ENCODE measurements at places on chromosomes 2 and 18.

GRCh38 chr2:3399829-3400228 lies 20.3 kb downstream of the TRAPPC12 start:
- no peak for DNase-seq

DNA sequence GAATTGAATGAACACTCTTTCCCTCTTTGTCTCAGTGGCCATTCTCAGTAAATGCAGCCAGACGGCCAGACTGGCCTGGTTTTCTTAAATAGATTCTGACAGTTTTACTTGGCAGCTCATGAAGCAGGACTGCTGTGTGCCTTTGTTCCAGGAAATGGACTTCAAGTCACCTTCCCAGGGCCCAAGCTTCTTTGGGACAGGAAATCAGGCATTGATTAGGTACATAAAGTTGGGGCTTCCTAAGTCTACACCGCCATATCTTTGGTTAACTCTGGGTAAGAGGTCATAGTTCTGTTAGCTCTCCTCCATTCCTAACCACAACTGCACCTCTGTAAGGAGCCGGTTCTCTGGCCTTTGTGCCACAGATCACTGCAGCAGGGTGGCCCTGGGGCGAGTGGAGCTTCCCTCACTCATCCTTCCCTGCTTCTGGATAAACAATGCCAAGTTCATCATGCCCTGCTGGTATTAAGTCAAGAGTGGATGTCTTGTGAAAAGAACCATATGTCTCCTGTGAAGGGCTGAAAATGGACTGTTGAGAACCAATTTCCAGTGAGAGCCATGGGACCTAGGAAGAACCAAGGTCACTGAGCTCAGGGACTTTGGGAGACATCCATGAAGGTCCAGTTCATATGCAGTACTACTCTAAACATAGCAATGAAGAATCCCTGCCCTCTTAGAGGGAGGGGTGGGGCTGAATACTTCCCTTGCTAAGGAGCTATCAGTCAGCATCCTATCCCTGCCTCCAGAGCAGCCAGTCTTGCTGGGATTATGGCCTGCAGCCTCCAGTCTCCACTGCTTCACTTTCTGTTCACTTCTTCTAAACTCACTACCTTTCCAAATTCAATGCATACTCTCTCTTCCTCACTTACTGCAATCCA lies 122.6 kb upstream of the XPO1 start:
- no peak for DNase-seq

GRCh38 chr2:15934291-15934945 lies 5.9 kb upstream of the MYCN start:
- DNase-seq = no peak

DNA sequence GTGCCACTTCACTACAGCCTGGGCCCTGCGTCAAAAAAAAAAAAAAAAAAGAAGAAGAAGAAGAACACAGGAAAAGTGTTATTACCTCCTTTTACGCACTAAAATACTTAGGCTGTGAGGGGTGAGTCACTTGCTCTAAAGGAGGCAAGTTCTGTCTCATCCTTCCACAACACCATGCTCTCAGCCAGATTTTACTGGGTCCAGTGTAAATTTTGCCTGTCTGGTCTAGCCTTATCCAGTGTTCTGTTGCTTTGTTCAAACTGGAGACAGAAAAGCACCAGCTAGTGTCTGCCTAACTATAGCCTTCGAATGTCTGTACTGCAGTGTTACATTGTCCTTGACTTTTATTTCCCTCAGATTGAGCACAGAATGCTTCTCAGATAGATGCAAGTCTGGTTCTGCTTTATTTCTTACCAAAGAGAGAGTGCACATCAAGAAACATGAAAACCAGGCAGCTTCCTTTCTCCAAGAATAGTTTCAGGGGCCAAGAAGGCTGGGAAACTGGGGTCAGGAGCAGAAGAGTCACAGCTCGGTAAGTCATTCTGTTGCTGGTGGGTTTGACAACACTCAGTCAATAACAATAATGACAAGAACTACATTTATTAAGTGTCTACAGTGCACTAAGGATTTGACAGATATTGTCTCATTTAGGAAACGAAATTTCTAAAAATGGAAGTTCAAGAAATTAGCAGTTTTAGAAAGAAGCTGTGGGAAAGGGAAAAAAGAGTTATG lies 3.1 kb upstream of the MSGN1 start:
- DNase-seq = no peak

DNA sequence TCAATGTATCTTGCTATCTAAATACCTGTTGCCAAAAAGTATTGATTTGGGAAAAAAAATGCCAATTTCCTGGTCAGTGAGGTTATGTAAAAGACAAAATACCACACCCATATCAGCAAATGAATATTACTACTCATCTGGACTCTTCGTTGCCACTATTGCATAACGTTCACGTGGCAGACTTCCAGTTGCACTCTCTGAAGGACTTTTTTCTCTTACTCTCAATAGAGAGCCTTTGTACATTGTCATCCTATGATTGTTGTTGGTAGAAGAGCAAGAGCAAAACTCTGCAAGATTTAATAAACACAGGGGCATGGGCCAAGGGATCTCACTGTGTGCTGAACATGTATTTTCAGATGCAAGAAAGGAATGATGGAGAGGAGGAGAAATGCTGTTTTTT lies 689.8 kb downstream of the MBD2 start:
- DNase-seq = no peak

GRCh38 chr18:77433076-77433475 lies 183.4 kb downstream of the GALR1 start:
- DNase-seq = no peak

DNA sequence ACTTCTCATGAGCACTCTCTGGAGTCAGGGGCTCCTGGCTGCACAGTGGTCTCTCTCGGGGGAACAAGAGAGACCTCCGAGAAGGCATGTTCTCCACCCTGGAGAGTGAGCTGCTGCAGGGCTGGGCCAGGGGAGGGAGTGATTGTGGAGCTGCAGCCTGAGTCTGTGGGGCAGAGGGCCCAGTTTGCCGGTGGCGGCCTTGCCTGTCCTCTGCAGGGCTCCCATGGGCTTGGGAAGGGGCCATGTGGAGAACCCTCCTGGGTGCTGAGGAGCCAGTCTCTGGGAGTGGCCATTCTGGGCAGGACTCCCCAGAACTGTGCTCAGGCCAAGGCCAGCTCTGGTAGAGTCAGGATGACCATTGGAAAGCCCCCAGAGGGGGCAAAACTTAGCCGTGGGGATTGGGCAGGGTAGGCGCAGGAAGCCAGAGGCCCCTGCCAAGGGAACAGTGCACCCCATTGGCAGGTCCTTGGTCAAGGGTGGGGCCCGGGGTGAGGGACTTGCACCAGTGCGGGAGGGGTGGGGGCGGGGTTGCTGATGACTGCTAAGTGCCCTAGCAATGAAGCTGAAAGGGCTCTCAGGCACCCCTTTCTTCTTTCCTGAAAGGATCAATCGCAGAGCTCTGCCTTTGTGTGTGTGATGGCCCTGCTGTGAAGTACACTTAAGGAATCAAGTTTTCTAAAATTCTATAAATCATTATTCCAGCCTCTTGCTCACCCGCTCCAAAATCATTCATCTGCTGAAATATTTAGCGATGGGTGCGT lies 69.7 kb upstream of the BOD1L2 start:
- DNase-seq = no peak

DNA sequence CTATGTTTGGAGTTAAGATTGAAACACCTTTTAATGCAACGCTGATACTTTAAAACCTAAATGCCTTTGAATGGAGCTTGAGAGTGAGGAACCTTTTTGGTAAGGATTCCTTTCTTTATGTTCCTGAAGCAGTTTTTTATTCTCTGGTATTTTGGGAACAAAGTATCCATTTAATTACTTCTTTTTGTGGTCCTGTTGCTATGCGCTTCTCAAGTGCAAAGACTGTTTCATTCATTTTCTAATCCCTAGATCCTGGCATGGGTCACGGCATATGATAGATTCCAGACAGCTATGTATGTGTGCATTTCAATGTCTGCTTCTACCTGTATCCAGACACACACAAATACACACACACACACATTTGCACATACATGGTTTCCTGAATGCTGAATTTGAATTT lies 28.0 kb downstream of the TRPM8 start:
- DNase-seq = no peak

- DNase-seq = no peak
Measured at GRCh38 chr2:152335726-152336118, 748 bp downstream of the FMNL2 start.

GRCh38 chr2:19829672-19830071 lies 72.1 kb downstream of the TTC32 start:
- no peak for DNase-seq

DNA sequence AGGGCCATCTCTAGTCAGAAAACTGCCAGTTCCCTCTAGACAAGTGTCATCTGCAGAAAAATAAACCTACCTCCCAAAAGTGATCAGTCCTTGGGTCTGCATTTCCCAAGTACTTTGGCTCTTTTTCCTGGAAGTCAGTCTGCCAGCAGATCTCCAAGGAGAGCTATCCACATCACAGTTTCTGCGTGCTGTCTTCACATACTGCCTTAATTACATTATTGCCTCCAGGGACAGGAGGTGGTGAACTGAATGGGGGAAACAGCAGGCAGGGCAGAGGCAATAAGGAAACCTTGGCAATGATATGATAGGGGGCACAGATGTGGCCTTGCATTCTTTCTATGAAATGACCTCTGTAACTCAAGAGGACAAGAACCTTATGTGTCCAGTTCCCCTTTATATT lies 105.9 kb upstream of the SIX2 start:
- no peak for DNase-seq

DNA sequence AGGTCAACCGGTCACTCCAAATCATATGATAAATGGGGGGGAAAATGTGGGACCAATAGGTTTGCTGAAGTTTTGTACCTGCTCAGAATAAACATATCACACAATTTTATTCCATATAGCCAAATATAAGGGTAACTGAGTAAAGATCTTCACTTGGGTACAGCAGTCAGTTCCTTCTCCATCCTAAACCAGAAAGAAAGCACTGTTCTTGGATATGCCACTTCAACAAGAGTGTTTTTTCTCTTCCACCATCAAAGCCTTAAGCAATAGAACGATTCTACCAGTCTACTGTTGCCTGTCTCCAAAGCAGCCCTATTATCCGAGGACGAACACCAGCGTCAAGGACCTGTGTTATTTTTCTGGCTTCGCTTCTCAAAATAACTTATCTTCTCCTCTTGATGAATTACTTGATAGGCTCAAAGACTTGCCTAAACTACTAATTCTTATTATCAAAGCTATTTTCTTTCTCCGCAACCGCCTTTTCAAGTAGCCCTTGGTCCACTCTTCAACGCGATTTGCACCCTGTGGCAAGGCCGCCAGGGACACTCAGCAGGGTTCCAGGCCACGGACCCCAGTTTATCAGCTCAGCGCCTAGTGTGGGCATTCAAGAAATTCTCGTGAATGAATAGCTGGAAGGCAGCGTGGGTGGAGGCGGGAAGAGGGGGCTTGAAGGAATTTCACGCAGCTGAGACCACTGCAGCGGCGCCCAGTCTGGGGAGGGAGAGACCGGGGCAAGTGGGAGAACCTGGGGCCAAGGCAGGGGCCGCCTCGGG lies 646 bp downstream of the ALS2 start:
- DNase-seq = peak; percentile 45

DNA sequence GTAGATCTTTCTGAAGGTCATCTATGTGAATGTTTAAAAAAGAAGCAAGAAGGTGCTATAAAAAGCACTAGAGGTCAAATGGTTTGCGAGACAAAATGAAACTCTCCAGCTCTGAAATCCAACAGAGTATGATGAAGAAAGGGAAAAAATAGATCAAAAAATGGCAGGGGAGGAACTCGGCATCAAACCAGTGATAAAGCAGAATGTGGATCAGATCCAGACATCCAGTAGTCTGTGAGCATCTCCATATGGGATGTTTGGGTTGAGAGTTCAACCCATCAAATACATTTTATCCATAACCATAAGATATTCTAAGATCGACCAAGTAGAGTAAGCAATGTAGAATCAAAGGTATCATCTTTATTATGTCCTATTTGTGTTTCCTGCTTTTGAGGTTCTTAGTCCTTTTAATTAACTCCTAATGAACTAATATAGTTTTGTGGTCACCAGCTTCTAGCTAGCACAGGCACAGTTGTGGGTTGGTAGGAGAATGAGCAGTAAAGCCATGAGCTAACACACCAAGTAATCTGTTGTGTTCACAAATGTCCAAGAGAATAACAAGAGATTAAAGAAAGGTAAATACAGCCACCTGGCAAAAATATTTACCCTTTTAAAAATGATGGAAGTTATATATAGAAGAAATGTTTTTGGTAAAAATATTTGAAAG lies 160.9 kb downstream of the NEDD4L start:
- DNase-seq = no peak

DNA sequence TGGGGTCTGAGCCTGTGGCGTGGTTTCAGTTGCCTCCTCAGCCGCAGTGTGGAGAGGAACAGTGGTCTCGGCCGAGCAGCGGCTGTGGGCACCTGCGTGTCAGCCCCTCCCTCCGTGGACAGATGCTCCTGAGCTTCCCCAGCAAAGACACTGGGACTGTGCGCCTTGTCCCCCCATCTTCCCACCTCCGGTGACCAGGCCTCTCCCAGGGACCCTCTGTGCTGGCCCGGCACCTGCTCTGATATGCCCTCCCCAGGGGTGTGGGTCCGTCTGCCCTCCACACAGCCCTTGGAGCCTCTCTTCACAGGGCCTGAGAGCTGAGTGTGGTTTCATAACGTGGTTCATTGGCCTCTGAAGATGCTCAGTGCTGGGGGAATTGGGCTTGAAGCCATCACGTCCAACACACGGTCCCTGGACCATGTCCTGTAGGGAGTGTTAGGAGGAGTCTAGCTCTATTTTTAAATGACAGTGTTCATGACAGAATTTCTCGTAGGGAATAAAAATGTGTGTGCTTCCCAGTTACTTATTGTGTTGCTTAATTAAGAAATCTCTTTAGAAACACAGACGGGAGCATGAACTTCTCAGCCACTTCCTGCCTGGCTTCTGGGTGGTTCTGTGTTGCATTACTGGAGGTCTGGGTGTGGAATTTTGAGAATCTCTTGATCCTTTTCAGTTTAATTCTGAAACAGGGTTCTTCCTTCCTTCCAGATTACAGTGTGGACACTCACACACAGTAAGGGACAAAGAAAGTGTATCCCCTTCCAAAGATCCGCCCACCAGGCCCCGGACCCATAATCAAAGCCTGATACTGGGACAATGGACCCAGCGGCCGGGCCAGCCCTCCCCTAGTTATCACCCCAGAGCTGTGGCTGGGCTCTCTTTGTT lies 110.7 kb downstream of the NFATC1 start:
- no peak for DNase-seq

GRCh38 chr2:135124924-135125886 lies 73.1 kb downstream of the RAB3GAP1 start:
- no peak for DNase-seq

- no peak for DNase-seq
Measured at GRCh38 chr18:35045121-35045520, 3.9 kb downstream of the MAPRE2 start.

GRCh38 chr18:55031164-55031563 lies 71.9 kb upstream of the CCDC68 start:
- peak; percentile 5 for DNase-seq

DNA sequence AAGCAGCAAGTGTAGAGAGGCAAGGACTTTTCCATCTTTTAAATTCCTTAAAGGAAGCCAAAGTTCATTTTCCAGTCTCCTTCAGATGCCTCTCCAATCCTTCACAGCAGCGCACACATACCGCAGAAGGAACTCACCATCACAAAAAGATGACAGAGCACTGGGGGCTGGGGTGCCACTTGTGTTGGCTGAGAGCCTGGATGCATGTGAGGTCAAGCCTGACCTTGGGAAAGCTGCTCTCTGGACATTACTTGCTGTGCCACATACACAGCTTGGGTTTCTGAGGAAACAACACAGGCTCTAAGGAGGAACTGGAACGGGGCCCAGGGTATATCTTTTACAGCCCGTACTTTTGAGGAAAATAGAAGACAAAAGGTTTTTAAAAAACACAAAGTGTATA lies 364.3 kb upstream of the MEX3C start:
- no peak for DNase-seq

GRCh38 chr2:75174981-75175380 lies 24.3 kb downstream of the TACR1 start:
- no peak for DNase-seq

Measured in hematopoietic multipotent progenitor cell treated with erythropoietin and hydrocortisone succinate and interleukin-3 and kit ligand, for 8 days (in vitro differentiated cells).